ENCODE measurements at places on chromosomes 1 and 21.
A peak's percentile ranks its signal among the peaks of the same experiment; 100 is the strongest.

GRCh38 chr1:230316864-230317745 lies 109.0 kb downstream of the PGBD5 start:
- H3K27me3 ChIP-seq, result peaks cover 3% of the 10 kb centered on the region
- H3K27ac ChIP-seq, result no peak overlapping the region
- H3K4me3 ChIP-seq, result no peak overlapping the region
- no peak for DNase-seq
- H3K4me1 ChIP-seq, result no peaks in the 10 kb centered on the region

- H3K4me1 ChIP-seq, result peaks cover 23% of the 10 kb centered on the region
- no peak overlapping the region for H3K27ac ChIP-seq
- DNase-seq, result no peak
- H3K36me3 ChIP-seq, result no peaks in the 10 kb centered on the region
Observed at GRCh38 chr1:197908716-197909220, 6.3 kb downstream of the C1orf53 start.

GRCh38 chr21:28687586-28687985 lies 305.1 kb downstream of the LTN1 start:
- no peak overlapping the region for H3K4me3 ChIP-seq
- DNase-seq, result no peak
- no peak overlapping the region for H3K27ac ChIP-seq
- no peaks in the 10 kb centered on the region for H3K27me3 ChIP-seq
- H3K4me1 ChIP-seq, result peaks cover 15% of the 10 kb centered on the region

DNA sequence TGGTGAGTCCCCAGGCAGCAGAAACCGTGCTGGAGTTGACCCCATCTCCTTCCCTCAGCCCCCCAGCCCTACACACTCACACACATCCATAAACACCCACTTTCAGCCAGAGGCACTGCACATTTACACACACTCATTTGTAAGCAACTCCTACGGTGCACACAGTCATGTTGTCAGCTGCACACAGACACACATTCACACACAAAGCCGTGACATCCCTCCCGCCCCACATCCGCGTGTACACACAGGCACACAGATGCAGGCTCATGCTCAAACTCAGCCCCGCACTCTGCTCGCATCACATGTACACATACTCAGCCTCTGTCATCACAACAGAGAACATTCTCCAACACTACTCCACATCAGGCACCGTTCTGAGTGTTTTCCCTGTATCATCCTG lies 47.6 kb downstream of the LACTBL1 start:
- H3K27ac ChIP-seq, result no peak overlapping the region
- H3K27me3 ChIP-seq, result peaks cover 9% of the 10 kb centered on the region
- no peaks in the 10 kb centered on the region for H3K4me1 ChIP-seq
- H3K36me3 ChIP-seq, result no peaks in the 10 kb centered on the region

DNA sequence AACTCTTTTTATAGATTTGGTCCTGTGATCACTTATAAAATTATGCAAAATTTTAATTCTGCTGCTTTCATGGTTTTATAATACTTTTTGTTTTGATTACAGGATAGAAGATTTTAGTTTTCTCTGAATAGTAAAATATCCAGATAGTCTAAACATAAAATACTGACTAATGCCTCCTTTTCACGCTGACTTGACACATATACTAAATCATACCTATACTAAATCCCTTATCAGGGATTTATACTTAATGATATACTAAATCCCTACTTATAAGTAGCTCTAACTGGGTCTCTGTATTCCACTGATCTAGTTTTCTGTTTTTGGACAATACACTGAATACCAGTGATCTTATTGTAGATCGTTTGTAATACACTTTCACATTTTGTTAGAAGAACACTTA lies 128.0 kb downstream of the USP25 start:
- peaks cover 2% of the 10 kb centered on the region for H3K27me3 ChIP-seq
- peaks cover 8% of the 10 kb centered on the region for H3K4me1 ChIP-seq
- peaks cover 14% of the 10 kb centered on the region for H3K36me3 ChIP-seq
- no peak for DNase-seq

DNA sequence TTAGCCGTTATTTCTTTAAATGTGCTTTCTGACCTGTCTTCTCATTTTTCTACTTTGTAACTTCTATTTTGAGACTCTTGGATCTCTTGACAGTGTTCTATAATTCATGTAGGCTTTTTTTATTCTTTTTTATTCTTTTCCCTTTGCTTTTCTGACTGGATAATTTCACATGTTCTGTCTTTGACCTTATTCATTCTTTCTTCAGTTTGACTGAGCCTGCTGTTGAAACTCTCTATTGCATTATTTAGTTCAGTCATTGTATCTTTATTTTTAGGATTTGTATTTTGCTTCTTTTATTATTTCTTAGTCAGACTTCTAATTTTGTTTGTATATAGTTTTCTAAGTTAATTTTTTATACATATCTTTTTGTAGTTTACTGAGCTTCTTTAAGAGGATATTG lies 66.1 kb downstream of the DNAH14 start:
- H3K4me3 ChIP-seq, result no peak overlapping the region
- no peaks in the 10 kb centered on the region for H3K27me3 ChIP-seq
- no peak overlapping the region for H3K27ac ChIP-seq
- H3K36me3 ChIP-seq, result peaks cover 5% of the 10 kb centered on the region

GRCh38 chr1:226466296-226466695 lies 58.4 kb upstream of the PARP1 start:
- H3K27me3 ChIP-seq, result peaks cover 5% of the 10 kb centered on the region
- H3K4me1 ChIP-seq, result no peaks in the 10 kb centered on the region
- no peaks in the 10 kb centered on the region for H3K36me3 ChIP-seq

- no peaks in the 10 kb centered on the region for H3K27me3 ChIP-seq
- no peak overlapping the region for H3K27ac ChIP-seq
- H3K4me1 ChIP-seq, result no peaks in the 10 kb centered on the region
- no peaks in the 10 kb centered on the region for H3K36me3 ChIP-seq
Observed at GRCh38 chr1:215603319-215603718, 36.2 kb downstream of the KCTD3 start.

DNA sequence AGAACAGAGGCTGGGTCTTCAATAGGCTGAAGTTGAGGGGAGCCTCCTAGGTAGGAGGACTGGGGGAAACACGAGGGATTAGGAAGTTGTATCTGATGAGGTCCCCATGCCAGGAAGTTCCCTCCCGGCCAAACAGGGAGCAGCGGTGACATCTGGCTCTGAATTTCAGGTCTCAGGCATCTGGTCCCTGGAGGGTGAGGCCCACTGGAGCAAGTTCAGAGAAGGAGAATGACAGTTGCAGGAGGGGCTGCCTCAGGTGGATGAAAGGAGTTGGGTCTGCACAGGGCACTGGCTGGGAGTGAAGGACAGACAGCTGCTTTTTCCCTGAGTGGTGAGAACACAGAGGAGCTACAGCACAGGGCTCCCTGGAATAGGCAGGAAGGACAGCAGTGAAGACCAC lies 9.1 kb downstream of the TMEM9 start:
- no peak overlapping the region for H3K27ac ChIP-seq
- H3K27me3 ChIP-seq, result no peaks in the 10 kb centered on the region
- no peaks in the 10 kb centered on the region for H3K4me1 ChIP-seq
- H3K36me3 ChIP-seq, result peaks cover 50% of the 10 kb centered on the region

GRCh38 chr1:170640581-170640980 lies 23.4 kb upstream of the PRRX1 start:
- H3K36me3 ChIP-seq, result no peaks in the 10 kb centered on the region

DNA sequence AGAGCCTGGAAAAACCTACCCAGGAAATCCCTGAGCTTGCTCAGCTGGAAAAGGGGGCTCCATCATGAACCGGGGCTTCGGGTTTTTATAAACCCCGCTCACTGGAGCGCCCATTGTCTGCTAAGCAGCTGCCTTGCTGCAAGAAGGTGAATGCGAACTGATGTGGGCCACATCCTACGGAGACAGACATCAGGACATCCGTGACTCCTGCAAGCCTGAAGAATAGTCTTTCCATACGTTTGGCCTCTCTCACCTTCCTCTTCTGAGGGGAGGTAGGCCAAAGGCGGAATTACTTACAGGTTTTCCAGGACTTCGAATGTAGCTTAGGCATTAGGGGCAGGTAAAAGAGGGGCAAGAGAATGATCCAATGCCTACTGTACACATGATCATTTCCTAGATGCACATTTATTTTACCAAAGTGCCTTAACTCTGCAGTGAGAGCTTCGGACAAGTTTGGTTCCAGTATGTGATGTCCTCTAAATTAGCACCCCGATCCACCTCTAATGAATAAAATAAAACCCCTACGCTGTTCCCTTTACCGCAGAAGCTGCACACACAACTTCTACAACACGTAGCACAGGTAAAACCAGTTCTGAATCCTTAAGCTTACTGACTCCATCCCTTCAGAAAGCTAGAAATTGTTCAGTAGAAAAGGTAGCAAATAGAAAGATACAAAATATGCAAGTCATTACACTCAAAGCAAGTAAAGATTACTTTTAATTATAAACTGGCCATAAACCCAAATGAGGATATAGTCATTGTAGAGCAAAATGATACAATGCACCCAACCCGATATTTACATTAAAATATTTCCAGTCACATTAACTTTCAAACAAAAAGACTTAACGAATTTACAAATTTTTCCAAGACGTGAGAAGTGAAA lies 866 bp upstream of the SORT1 start:
- H3K36me3 ChIP-seq, result peaks cover 3% of the 10 kb centered on the region
- H3K4me3 ChIP-seq, result peak overlapping the region; percentile 80
- DNase-seq, result no peak
- H3K27me3 ChIP-seq, result peaks cover 18% of the 10 kb centered on the region
- peaks cover 23% of the 10 kb centered on the region for H3K4me1 ChIP-seq
